ENCODE measurements at places on chromosomes 3 and 15. TPM values are rescaled to one million over a fixed set of nuclear protein-coding genes. Genes with fewer than 3 reads are reported as not detected.

DNA sequence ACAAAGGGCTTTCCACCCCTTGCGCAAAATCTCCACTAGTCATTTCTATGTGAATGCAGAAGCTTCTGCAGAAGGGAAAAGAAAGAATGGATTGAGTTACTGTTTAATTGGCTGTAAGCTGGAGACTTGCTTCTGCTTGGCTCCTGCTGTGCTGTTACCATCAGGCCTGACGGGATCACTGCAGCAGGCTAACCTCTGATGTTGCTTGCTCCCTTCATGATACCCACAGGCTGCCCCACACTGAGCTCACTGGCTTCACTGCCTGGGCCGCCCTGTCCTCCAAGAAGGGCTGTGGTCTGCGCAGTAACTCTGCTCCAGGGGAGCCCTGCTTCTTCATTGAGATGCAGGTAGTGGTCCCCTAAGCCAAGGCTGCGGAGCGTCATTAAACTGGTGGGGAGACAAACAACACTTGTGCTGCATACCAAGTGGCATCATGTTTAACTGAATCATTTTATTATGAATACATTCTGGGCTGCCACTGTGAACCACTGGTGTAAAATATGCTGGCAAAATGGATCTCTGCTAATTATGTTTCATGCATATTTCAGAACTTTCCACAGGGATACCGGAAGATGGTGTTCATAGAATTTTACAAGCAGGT, 78.6 kb downstream of the WDR49 start:
- no peak for DNase-seq

- no peak for DNase-seq
Observed at GRCh38 chr15:92664178-92664900, 8.8 kb upstream of the FAM174B start.

- peak; percentile 57 for DNase-seq
Observed at GRCh38 chr3:33658991-33659848, 58.8 kb downstream of the CLASP2 start.

Gene MESP2
- 0.19 TPM for polyA plus RNA-seq

Gene PRTG
- not detected for polyA plus RNA-seq

GRCh38 chr3:31948280-31948679, 32.8 kb downstream of the OSBPL10 start:
- no peak for DNase-seq

DNA sequence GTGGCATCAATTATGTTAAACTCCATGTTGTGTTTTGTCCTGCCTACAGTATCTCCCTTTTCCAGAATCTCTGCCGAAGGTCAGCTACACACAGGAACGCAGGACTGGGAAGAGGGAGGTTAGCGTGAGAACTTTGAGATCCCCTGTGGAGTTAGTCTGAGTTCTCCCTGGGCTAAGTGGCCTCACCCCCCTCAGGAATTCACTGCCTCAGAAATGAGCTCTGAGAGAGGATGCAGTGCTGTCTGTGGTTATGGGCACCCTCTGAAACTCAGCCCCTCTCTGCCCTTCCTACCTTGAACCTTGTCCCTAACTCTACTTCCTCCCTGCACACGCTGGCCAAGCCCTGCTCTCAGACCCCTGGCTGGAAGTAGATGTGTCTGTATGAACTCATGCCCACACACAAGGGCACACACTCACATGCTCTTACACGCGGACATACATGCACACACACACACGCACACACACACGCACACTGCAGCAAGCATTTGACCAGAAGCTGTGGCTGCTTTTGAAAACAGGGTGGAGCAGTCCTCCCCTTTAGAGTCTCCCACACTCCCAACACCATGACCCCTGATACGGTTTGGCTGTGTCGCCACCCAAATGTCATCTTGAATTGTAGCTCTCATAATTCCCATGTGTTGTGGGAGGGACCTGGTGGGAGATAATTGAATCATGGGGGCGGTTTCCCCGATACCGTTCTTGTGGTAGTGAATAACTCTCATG, 5.3 kb upstream of the VIPR1 start:
- no peak for DNase-seq

- DNase-seq = no peak
Observed at GRCh38 chr3:86723433-86723832, 267.5 kb downstream of the VGLL3 start.

Gene RETNLB
- polyA plus RNA-seq = not detected

DNA sequence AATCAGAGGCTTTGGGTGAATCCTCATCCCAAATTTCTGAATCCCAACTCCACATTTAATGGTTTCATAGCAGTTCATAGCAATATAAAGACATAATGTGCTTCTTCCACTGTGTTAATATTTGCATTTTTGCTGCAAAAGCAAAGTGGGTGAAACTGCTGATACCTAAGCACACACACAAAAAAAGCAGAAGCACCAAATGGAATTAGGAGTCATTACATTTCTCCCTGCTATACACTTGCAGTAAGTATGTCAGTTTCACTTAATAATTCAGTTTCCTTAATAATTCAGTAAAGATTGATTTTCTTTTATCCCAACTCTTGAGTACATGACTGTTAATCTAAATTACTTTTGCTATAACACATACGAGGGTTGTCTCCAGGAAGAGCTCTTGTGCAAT, 48.9 kb upstream of the ALCAM start:
- no peak for DNase-seq

Gene KNG1
- polyA plus RNA-seq = not detected

- DNase-seq = no peak
Observed at GRCh38 chr3:184129012-184129411, 6.1 kb upstream of the EIF2B5 start.

GRCh38 chr3:113284453-113285050, 73.2 kb downstream of the BOC start:
- DNase-seq = no peak

Gene IL17RB
- polyA plus RNA-seq = 0.07 TPM

DNA sequence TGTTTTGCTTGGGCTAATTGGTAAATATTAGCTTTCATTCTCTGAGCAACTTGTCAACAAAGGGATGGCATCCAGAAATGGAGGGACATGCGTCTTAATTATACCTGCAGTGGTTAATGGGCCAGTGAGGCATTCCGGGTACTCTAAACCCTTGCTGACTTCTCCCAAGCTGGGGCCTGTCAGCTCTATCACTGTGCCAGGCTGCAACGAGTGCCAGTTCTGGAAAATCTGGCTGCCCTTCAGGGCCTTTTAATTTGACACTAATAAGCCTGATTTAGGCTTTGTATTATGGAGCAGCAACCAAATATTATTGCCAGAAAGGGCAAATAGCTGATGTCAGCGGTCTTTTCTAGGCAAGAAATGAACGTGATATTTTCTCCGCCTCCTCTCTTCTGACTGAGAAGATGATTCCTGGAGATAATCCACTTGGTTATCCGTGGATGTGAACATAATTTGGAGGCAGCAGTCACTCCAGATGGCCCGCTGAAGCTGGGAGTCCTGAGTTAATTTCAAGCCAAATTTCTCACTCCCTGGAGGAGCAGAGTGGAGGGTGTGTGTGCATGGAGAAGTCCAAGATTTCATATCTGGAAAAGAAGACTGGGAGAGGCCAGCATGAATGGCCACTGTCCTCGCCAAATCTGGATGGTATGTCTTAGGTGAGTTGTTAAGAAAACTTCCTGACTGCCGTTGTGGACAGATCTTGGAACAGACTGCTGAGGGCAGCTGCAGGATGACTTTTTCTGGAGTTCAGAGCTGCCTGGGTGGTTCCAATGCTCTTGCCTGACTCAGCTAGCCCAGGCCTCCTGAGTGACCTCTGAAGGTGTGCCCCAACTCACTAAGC, 44.4 kb upstream of the PSMD6 start:
- DNase-seq = no peak
